ENCODE measurements at places on chromosomes 4 and X.

DNA sequence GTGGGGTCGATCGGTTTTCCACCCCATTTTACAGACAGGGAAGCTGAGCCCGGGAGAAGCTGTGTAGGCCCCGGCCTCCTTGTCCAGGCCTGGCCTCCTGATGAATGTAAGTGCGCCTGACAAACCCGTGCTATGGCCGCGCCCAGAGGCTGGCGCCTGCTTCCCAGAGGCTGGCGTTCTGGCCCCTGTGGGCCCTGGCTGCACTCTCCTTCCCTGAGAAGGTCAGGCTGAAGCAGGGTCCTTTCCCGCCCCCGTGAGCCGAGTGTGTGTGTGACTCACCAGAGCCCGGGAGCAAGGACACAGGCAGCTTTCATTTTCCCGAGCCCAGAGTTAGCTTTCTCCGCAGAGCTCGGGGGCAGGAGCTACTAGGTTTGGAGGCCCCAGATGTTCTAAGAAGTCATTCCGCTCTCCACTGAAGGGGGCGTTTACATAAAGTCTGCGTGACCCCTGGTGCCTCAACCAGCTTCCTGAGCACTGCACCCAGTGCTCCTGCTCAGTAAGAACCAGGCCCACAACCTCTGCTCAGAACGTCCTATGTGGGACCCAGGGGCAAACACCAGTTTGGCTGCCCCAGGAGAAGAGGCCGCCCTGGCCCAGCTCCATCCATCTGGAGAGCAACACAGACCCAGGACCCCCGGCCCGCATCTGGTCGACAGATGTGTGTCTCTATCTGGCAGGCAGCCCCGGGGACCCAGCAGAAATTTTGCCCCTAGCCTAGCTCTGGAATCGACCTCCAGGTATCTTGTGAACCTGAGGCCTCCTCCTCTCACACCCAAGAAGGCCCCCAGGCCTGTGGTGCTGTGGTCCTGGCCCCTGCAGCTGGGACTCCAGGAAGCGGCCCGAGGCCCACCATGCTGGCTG, 13.6 kb downstream of the UVSSA start:
- no peaks in the 10 kb centered on the region for H3K4me1 ChIP-seq
- no peak overlapping the region for H3K27ac ChIP-seq
- no peaks in the 10 kb centered on the region for H3K27me3 ChIP-seq
- H3K4me3 ChIP-seq: no peak overlapping the region

DNA sequence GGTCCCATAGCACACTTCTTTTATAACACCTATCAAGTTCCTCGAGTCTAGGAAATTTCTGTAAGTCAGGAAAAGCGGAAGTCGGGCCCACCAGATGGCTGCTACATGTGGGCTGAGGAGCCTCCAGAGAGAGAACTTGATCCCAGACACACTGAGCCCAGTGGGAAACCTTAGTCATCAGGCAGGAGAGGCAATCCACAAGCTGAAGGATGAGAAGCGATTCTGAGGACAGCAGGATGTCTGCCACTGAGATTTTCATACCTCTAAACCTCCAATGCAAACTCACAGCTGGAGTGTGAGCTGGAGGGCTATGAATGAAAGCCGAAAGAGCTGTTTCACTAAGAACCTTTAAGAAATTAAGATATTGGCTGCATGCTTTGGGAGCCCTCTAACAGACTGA, 52.6 kb upstream of the PDHA1 start:
- no peak overlapping the region for H3K27ac ChIP-seq
- no peaks in the 10 kb centered on the region for H3K36me3 ChIP-seq
- peaks cover 91% of the 10 kb centered on the region for H3K27me3 ChIP-seq

DNA sequence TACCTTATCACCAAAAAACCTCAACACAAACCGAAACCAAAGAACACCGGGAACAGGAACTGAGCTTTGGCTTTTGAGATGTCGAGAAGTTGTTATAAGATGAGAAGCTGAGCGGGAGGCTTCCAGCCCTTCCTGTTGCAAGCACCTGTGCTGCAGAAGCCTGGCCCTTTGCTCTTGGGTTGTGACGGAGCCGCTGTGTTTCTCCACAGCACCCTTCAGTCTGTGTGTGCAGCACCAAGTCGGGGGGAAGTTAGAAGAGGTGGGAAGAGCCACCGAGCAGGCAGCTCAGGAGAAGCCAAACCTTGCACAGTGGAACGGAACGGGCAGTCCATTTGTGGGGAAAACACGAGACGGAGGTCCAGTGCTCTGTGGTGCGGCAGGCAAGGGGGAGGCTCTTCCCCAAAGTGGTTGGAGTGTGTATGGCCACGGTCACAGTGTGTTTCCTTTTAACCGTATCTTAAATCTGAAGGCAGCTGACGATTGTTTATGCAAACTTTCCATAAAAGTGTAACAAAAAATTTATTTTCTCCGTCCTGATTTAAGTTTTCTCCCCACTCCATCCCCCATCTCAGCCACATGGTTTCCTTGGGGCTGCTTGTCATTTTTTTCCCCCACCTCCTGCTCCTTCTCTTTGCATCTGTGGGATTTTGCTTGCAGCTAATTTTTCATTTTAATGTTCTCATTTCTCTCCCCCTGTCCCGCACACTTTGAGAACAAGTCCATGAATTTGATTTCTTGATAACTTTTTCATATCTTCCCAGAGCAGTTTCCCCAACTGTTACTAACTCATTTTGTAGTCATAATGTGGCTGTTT, 123.7 kb downstream of the STOX2 start:
- H3K27me3 ChIP-seq: peaks cover 21% of the 10 kb centered on the region
- no peak overlapping the region for H3K27ac ChIP-seq
- H3K36me3 ChIP-seq: no peaks in the 10 kb centered on the region
- H3K4me1 ChIP-seq: peaks cover 9% of the 10 kb centered on the region
- DNase-seq: peak; percentile 6

DNA sequence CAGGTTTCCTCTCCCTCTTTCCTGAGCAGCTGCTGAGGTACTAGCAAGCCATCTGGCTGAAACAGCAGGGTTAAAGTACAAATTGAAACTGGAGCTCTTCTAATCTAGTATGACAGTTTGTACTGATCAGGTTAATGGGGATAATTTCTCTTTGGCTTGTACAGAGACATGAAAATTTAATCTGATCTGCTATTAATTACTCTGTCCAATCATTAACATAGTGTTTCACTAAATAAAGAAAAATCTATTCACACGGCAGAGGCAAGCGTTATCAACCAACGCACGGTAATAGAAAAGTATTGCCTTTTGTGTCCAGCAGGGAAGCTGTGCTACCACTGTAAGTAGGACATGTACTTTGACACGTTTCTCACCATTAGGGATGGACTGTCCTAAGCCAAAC, 71.1 kb downstream of the IGSF1 start:
- no peaks in the 10 kb centered on the region for H3K27me3 ChIP-seq
- no peaks in the 10 kb centered on the region for H3K4me1 ChIP-seq
- H3K36me3 ChIP-seq: no peaks in the 10 kb centered on the region
- H3K27ac ChIP-seq: no peak overlapping the region
- no peak for DNase-seq

GRCh38 chr4:184409911-184410692, 64.2 kb downstream of the IRF2 start:
- peaks cover 25% of the 10 kb centered on the region for H3K36me3 ChIP-seq
- H3K4me1 ChIP-seq: no peaks in the 10 kb centered on the region
- H3K27me3 ChIP-seq: no peaks in the 10 kb centered on the region
- no peak overlapping the region for H3K4me3 ChIP-seq
- no peak overlapping the region for H3K27ac ChIP-seq
- no peak for DNase-seq

DNA sequence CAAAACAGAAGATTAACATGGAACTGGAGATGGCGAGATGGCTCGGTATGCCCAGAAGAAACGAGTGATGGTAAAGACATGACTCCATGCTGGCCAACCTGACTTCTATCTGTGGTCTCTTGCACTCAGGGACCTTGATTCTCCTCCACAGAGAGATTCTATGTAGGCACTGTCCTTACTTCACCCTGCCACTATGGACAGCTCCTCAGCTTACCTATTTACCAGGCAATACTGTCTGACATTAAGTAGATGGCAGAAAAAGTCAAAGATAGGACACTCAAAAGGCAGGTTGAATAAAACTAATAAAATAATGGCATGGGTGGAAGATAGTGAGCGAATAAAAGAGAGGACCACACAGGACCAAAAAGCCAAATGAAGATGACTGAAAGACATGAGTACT, 35.2 kb upstream of the NDNF start:
- DNase-seq: no peak
- no peak overlapping the region for H3K27ac ChIP-seq
- H3K27me3 ChIP-seq: no peaks in the 10 kb centered on the region
- H3K4me1 ChIP-seq: no peaks in the 10 kb centered on the region
- no peak overlapping the region for H3K4me3 ChIP-seq
- H3K36me3 ChIP-seq: no peaks in the 10 kb centered on the region

DNA sequence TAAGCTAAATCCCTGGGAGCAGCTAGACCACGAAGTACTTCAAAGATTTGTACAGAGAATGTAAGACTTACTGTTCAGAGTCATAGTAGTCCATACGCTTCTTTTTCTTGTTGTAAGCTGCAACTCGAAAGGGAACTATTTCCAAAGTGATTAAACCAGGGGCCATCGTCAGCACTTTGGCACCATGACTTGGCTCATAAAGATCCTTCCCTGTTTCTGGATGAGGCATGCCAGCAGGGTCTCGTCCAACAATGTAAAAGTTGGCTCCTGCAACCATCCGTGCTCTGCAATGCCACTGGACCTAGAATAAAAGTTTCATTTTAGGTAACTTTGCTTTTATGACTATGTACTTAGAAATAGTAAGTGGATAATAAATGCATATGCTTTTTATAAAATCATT, 88.5 kb downstream of the PAPSS1 start:
- H3K4me3 ChIP-seq: no peak overlapping the region
- peaks cover 11% of the 10 kb centered on the region for H3K4me1 ChIP-seq
- H3K27me3 ChIP-seq: no peaks in the 10 kb centered on the region
- DNase-seq: no peak
- H3K36me3 ChIP-seq: peaks cover 4% of the 10 kb centered on the region

GRCh38 chr4:723751-724530, 18.3 kb downstream of the PCGF3 start:
- peaks cover 30% of the 10 kb centered on the region for H3K36me3 ChIP-seq
- H3K27me3 ChIP-seq: no peaks in the 10 kb centered on the region
- H3K27ac ChIP-seq: no peak overlapping the region
- no peak overlapping the region for H3K4me3 ChIP-seq

DNA sequence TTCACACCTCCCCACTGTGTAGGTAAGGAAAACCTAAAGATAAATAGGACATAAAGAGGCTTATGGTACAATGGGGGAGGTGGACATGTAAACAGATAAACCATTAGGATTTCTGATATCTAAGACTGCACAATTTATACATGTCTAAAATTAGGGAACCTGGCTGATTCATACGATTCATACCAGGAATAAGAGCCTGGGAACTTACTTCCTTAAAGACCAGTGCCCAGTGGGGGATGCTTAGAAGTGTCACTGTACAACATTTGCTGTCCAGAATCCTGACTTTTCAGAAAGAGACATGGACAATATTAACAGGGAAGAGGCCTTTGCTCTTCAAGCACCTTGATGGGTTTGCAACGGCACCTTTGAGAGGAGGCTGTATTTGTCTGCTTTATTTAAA, 116.8 kb upstream of the KIT start:
- H3K27ac ChIP-seq: no peak overlapping the region
- DNase-seq: no peak
- H3K36me3 ChIP-seq: no peaks in the 10 kb centered on the region

DNA sequence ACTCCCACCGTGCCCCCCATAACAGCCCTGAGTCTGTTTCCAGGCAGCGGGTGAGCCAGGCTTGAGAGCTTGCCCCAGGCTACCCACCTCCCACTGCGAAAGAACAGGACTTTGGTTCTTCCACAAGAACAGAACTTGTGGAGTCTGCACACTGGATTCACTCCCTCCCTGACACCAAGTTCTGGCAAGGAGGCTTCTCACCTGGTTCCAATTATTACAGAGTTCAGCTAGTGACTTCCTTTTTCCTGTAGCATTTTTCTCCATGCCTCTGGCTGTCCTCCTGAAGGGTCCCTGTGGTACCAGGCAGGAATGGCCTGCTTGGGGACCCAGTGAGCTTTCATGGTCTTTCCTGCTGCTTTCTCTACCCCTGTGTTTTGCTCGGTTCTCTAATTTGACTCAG, 208.6 kb upstream of the SFRP2 start:
- no peak overlapping the region for H3K27ac ChIP-seq
- no peak overlapping the region for H3K4me3 ChIP-seq
- H3K27me3 ChIP-seq: no peaks in the 10 kb centered on the region
- no peaks in the 10 kb centered on the region for H3K4me1 ChIP-seq
- no peaks in the 10 kb centered on the region for H3K36me3 ChIP-seq
- DNase-seq: no peak

DNA sequence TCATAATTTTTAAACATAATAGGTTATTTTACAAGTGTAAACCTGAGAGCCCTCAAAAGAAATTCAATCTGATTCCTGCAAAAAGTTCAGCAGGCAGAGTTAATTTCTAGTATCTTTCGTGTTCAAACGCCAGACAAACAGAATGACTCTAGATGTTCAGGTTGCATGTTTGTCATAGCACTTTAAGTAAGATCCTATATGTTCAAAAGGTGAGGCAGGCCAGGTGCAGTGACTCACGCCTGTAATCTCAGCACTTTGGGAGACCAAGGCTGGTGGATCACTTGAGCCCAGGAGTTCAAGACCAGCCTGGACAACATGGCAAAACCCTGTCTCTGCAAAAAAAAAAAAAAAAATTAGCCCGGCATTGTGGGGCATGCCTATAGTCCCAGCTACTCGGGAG, 1.1 kb upstream of the RASSF6 start:
- no peak for DNase-seq
- peaks cover 15% of the 10 kb centered on the region for H3K36me3 ChIP-seq
- H3K27me3 ChIP-seq: no peaks in the 10 kb centered on the region
- H3K4me1 ChIP-seq: peaks cover 15% of the 10 kb centered on the region
- no peak overlapping the region for H3K4me3 ChIP-seq

DNA sequence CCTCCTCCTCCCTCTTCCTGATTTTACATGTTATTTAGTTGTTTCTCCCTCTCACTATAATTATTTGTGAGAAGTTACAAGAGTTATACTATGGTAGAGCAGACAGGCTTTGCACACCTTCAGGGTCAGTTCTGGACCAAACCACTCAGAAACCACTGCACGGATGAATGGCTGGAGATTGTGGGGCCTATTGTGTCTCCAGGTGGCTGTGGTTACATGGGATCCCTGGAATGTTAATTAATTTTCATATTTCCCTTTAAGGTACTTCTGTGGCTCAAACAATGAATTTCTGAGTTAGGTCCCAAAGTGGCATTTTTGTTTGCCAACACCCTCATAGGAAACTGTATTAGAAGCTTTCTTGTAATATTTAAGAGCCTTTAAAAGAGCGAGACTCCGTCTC, 151.9 kb downstream of the BMPR1B start:
- DNase-seq: no peak
- no peaks in the 10 kb centered on the region for H3K27me3 ChIP-seq
- H3K4me3 ChIP-seq: no peak overlapping the region
- H3K4me1 ChIP-seq: no peaks in the 10 kb centered on the region
- no peaks in the 10 kb centered on the region for H3K36me3 ChIP-seq

- H3K4me1 ChIP-seq: peaks cover 25% of the 10 kb centered on the region
- no peaks in the 10 kb centered on the region for H3K27me3 ChIP-seq
- no peak overlapping the region for H3K4me3 ChIP-seq
- no peak for DNase-seq
- no peaks in the 10 kb centered on the region for H3K36me3 ChIP-seq
Measured at GRCh38 chr4:156501962-156502361, 469.6 kb downstream of the PDGFC start.

- no peaks in the 10 kb centered on the region for H3K4me1 ChIP-seq
- no peaks in the 10 kb centered on the region for H3K36me3 ChIP-seq
- DNase-seq: no peak
- no peak overlapping the region for H3K27ac ChIP-seq
- H3K27me3 ChIP-seq: no peaks in the 10 kb centered on the region
Measured at GRCh38 chr4:40963897-40964478, 214.2 kb downstream of the NSUN7 start.
